ENCODE measurements at places on chromosomes 4 and X.
A peak's percentile ranks its signal among the peaks of the same experiment; 100 is the strongest.

DNA sequence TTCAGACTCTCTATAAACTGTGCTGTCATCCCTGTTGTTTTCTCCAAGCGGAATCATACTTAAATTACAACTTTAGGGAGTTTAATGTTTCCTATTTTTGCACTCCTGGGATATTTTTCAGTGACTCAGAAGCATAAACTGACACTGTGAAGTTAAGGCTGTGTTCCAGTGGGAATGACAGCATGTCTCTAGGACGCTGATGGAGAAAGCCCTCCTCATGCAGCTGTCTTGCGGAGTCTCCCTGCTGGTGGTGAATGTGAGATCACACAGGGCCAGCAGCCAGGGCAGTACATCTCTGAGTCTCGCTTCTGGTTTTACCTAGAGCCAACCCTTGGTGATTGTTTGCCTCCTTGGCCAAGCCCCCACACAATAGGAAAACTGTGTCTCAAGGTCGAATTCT is 53.3 kb downstream of the NFKB1 start:
- no peak for DNase-seq

DNA sequence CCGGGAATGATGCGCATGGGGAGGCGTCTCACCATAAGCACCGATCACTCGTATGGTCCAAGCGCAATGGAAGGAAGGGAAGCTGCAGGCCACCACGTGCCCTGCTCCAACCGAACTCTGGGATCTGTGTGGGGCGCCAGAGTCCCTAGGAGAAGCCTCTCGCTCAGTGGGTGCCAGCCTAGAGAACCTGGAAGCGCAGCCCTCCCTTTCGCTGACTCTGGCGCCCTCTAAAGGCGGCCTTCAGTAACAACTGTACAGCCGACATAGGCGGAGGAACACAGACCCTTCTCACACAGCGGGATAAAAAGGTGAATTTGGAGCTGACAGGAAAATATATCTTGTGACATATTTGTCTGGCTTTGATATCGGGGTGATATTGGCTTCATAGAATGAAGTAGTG is 76.0 kb downstream of the INTS6L start:
- DNase-seq, result peak; percentile 24

DNA sequence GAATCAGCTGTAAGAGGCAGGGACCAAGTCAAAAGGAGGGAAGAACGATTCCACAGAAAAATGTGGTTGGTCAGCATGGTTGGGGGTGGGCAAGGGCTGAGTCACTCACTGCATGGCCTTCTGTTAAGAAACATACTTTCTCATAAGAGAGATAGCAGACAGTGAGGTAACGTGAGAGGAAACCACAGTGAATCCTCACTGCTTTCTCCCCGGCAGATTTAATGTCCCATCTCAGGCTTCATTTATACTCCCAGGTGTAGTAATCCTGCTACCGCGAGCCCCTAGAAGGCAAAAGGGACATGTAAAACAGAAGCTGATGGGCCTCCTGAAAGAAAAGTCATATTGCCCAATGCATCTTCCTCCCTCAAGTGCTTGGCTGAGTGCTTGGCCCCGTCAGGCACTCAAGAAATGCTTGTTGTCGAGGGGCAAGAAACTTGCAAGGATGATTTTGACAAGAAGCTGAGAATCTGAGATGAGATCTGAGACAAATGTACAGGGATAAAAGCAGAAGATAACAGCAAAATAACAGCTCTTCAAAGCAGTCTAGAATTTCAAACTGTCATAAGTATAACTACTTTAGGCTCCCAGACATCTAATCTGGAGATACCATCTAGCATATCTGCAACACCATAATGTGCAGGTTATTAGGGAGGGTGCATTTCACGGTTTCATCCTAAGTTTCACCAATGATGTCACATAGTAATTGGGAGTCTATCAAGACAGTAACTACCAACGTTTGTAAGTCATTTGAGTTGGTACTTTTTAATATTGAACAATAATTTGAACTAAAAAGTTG is 40.2 kb downstream of the SH3KBP1 start:
- DNase-seq, result peak; percentile 32

- peak; percentile 94 for DNase-seq
Observed at GRCh38 chr4:184833046-184833838, 7.5 kb upstream of the ACSL1 start.

GRCh38 chr4:126051689-126052424 is 737.1 kb downstream of the FAT4 start:
- no peak for DNase-seq

DNA sequence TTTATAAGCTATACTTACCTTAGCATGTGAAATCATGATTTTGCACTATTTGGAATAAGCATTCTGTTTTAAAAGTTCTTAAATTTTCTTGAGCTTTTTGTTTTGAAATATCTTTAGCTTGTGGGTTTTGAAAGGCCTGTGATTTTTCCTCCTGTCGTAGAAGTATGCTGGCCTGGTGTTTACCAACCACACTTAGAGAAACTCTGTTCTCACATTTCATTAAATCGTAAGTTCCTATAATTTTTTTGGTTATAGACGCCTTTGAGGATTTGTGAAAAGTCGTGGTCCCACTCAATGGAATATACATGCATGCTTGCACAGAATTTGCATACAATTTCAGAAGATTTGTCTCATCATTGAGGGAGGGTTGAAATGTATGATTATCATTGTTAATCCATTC is 63.6 kb downstream of the PDLIM5 start:
- DNase-seq, result no peak

GRCh38 chr4:143399113-143399949 is 62.7 kb downstream of the GAB1 start:
- DNase-seq, result peak; percentile 37

GRCh38 chrX:19882066-19882775 is 5.2 kb downstream of the SH3KBP1 start:
- no peak for DNase-seq

- no peak for DNase-seq
Observed at GRCh38 chr4:6705646-6706045, 4.0 kb downstream of the MRFAP1L1 start.

DNA sequence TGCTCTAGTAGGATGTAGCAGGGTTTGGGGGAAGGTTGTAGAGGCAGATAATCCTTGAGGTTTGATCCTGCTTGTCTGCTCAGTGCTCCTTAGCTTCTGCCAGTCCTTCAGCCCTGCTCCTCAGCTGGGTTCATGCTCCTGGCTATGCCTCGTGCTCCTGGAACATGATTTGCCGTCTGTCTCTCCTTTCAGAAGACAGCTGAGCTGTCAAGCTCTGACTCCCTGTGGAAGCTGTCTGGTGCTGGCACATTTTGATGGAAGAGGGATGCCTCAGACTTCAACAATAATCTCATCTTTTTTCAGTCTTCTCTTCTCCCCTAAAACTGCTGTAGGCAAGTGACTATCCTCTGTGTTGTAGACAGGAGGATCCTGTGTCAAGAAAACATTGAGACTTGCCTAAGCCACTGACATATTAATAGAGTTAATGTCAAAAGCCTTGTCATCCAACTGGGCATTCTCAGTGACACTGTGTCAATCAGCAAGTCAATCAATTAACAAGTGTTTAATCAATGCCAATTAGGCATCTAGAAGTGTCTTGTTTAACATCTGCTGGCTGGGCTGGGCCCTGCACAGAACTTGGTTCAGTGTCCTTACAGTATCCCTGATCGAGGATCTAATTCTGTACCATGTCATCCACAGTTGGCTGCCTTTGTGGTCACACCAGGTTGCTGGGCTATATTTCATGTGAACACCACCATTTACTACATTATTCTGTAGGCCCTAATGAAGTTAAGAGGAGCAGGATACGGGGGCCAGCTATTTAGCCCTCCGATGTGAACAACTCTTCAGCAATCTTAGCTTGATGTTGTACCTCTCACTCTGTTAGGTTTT is 96.7 kb downstream of the SYNPO2 start:
- no peak for DNase-seq

- DNase-seq, result no peak
Observed at GRCh38 chr4:26899991-26900390, 39.4 kb downstream of the STIM2 start.

- DNase-seq, result no peak
Observed at GRCh38 chr4:48005781-48006180, 10.7 kb downstream of the CNGA1 start.

DNA sequence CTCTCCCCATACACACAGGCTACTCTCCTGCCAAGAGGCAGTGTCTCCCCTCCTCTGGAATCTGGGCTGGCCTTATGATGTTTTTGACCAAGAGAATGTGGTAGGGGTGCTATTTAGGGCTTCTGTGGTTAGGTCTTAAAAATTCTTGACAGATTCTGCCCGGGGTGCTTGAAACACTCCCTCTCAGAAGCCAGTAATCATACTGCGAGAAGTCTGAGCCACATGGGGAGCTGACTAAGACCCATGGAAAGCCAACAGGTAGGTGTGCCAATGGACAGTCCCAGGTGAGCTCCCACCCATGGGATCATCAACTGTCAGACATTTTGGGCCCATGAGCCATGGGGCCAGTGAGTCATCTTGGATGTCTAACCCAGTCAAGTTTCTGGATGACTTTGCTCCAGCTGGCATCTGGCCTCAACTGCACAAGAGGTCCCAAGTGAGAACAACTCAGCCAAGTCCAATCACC is 315.7 kb downstream of the FBXW7 start:
- no peak for DNase-seq

- DNase-seq, result no peak
Observed at GRCh38 chr4:2395038-2395437, 23.4 kb downstream of the ZFYVE28 start.

DNA sequence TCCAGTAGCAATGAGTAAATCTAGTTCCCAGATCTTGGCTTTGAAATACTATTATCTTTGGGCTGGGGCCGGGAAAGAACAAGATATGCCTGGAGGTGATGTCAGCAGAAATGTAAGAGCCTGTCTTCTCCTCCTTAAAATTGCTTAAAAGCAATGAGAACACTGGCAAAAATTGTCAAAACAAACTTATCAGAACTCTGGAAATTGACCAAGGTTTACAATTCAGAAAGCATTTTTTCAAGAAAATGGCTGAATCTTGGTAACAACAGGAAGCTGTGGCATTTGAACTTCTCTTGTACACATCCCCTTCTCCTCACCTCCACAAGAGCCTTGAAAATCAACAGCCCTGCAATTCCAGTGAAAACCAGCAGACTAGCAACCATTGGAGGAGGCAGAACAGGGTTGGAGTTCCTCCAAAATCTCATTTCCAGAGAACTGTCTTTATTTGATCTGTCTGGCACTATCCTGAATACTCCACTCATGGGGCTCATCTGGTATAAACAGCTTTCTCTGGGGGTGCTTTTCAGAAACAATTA is 13.5 kb downstream of the TIMP1 start:
- no peak for DNase-seq

DNA sequence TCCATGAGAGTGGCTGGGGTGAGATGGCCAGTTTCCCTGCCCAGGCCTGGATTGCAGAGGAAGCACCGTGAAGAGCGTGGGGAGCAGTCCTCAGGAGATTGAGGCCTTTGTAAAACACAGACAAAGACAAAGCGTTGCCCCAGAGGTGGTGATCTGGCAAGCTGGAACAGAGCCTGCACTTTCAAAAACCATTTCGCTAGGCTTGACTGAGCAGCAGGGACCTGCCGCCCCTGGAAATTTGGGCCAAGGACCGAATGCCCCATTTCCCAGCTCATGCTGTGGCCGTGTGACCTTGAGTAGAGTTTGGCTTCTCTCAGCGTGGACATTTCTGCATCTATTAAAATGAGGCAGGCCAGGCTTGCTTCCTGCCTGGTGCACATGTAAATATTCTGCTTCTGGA is 381.4 kb downstream of the BCOR start:
- no peak for DNase-seq

DNA sequence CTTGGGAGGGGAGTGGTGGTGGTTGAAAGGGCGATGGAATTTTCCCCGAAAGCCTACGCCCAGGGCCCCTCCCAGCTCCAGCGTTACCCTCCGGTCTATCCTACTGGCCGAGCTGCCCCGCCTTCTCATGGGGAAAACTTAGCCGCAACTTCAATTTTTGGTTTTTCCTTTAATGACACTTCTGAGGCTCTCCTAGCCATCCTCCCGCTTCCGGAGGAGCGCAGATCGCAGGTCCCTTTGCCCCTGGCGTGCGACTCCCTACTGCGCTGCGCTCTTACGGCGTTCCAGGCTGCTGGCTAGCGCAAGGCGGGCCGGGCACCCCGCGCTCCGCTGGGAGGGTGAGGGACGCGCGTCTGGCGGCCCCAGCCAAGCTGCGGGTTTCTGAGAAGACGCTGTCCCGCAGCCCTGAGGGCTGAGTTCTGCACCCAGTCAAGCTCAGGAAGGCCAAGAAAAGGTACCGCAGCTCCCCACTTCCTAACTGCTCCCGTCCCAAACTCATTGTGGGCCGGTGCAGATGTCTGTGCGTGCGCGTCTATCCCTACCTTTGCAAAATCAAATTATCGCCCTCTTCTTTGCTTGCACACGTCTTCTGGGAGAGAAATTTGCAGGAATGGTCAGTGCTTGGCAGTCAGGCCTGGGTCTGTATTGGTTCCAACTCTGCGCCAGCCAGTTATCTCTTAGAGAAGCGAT is 533 bp downstream of the IL15 start:
- DNase-seq, result no peak

GRCh38 chr4:6720202-6720699 is 4.3 kb downstream of the BLOC1S4 start:
- peak; percentile 65 for DNase-seq

GRCh38 chr4:90030953-90031352 is 96.2 kb upstream of the CCSER1 start:
- no peak for DNase-seq

DNA sequence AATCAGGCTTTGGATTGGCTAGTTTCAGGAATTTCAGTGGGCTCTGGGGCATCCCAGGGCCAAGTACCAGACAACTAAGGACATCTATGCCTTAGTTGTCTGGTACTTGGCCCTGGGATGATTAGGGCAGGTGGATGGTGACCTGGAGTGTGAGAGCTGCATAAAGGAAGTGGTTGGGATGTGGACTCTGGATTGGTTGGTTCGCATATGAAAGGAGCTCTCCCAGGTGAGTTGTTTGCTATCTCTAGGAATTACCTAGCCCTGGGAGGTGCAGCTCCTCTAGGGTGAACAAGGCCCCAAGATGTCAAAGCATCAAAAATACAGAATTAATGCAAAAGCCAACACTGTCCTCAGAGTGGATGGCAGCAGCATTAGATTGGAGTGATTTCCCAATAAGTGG is 109.6 kb downstream of the NHS start:
- DNase-seq, result no peak

DNA sequence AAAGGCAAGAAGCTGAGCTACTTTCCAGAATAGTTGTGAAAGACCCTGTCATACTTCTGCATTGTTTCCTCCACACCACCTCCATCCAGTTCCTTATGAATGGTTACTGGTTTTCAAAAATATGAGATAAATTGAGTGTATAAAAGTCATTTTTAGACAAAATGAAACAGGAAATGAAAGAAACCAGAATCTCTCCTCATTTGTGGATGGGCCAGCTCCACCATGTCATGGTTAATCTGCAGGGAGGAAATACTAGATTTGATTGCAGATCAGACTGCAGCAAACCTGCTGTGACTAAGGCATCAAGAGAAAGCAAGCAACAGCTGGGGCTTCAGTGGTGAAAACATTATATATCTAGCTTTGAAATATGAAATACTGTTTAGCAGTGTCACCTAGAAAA is 23.8 kb downstream of the F9 start:
- DNase-seq, result no peak

DNA sequence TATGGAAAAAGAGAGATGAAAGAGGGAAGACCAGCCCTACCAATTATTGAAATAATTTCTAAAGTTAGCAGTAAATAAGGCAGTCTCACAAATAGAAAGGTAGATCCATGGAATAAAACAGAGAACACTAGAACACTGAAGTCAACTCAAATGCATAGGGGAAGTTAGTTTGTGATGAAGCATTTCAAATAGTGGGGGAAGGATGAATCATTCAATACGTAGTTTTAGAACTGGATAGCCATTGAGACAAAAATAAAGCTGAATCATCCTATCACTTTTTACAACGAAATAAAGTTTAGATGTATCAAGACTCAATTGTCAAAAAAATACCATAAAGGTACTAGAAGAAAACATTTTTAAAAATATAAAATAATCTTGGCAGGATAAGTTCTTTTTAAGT is 143.2 kb upstream of the DGKK start:
- DNase-seq, result no peak

Data from AML-193 (cell line).